SIG-M5 (cell line): ENCODE measurements at places on chromosomes 7 and 10.

- no peak for DNase-seq
Measured at GRCh38 chr7:1531979-1532455, 1.5 kb downstream of the MAFK start.

DNA sequence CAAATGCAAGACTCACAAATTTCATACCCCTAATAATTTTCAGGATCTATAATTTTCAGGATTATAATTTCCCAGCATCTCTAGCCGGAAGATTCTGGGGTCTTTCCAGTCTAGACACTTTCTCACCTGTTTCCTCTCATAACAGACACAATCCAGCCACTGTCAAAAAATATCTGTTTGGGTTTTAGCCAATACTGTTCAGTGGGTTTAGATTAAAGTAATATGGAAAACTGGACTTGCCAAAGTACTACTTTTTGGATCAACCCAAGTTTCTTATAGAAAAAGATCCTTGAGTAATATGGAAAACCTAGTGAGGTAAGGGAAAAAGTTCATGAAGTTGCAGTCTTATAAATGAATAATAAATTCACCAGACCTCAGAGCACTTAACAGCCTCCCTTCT is 62.1 kb upstream of the NEBL start:
- DNase-seq, result no peak

DNA sequence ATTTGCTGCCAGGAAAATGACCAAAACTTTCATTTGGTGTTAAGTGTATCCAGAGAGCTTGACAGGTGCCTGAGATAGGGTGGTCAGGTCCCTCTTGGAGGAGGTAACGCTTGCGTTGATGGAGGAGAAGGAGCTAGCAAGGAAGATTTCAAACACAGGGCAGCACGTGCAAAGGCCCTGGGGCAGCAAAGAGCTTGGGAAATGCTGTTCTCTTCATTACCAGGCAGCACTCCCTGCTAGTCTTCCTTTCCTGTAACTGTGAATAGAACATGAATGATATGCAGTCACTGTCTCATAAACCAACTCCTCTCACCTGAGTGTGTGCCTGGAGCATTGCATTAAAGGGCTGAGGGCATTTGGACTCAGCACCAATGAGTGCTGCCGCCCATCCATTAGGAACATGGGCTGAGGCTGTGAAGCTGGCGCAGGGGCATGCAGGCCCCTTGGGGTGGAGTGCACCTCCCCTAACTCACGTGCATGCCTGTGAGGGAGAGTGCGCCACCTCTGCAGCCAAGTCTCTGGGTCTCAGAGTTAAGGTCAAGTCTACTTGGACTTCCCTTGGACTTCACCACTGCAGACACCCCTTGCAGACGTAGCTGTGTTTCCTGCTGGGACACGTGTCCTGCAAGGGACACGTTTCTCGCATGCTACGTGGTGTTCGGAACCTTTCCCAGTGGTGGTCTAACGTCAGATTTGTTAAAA is 136.8 kb downstream of the PAXIP1 start:
- DNase-seq, result no peak

DNA sequence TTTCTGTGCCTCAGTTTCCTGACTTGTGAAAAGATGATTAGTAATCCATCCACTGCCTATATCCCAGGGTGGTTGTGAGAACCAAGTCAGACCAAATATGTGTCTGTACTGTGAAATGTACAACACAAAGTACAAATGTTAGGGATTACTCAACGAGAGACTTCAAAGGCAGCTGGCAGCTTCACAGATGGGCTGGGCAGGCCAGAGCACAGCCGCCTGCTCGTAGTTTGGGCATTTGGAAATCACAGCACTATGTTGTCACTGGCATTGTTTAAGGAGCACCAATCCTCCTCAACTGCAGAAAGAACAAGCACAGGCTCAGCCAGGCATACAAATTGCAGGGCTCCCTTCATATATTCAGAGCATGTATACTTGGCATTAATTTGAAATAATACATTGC is 64.5 kb upstream of the C10orf90 start:
- DNase-seq, result no peak

- no peak for DNase-seq
Measured at GRCh38 chr7:110918949-110919548, 171.9 kb upstream of the LRRN3 start.
